Gastrocnemius medialis (tissue), 4 donors: ENCODE measurements at places on chromosomes 6 and 20. TPM values are rescaled to one million over a fixed set of nuclear protein-coding genes. Genes with fewer than 3 reads are reported as not detected.

GRCh38 chr20:47886454-47887041, 101.3 kb upstream of the SULF2 start:
- DNase-seq = no peak

DNA sequence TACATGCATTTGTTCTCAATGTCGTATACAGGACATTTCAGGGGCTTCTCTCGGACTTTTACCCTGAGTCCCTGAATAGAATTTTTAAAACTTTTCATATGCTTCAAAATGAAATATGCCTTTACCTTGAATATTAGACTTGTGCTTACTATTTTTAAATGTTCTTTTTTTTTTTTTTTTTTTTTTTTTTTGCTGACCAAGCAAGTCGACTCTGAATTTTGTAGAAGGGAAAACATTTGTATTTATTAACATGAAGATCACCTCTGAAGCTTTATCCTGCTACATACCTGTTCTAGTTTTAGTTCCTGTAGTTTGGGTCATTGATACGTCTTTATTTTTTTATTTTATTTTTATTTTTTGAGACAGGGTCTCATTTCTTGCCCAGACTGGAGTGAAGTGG, 39.7 kb upstream of the SAYSD1 start:
- no peak for DNase-seq

GRCh38 chr6:33571637-33572316, 8.3 kb downstream of the BAK1 start:
- no peak for DNase-seq

DNA sequence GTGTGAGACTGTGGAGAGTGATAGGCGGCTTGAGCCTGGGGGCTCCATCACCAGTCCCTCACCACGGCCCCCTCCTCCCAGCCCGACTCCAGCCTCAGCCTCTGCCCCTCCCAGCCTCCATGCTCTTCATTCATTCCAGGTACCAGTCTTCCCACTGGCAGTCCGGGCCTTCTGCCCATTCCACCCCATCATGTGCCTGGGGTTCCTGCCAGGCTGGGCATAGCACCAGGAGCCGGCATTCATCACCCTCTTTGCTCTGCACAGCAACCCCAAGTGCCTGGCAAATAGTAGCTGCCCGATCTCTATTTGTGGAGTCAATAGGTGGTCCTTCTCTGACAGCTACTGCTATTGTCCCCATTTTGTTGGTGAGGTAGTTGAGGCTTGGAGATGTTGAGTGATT, 39.6 kb upstream of the GTSF1L start:
- no peak for DNase-seq

- no peak for DNase-seq
These were observed 1.3 kb downstream of the PCNA start for GRCh38 chr20:5118220-5119142.

DNA sequence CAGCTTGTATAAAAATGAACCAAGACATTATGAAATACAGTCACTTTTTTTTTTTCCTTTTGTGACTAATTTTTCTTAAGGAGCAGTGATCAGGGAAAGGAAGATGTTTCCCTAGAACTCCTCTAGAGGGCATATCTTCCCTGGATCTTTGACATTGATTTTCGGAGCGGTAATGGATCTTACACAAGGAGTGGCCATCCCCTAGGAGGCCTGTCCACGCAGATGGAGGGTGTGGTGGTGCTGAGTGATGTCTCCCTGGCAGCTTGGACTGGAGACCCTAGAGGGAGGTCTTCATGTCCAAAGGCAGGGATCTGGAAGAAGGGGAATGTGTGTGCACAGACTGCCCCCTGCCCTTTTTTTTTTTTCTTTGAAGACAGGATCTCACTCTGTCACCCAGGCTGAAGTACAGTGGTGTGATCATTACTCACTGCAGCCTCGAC, 7.0 kb upstream of the KIFC1 start:
- DNase-seq = no peak

- no peak for DNase-seq
These were observed 22.3 kb upstream of the KCNK16 start for GRCh38 chr6:39344821-39345280.

DNA sequence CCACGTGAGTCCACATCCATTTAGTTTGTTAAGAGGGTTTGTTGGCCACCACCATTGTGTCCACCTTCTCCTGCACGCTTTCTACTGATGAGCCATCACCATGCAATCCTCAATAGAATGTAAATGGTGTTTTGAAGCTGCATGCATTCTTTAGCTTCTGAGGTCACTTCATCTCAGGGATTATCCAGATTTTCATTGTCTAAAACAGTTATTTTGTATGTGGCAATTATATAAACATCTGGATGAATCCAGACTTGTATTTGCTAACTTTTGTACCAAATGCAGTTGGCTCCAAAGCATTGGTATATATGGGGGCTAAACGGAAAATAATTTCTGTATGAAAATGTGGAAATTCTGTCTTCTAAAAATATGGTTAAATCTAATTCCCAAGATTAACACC, 231.2 kb upstream of the ARID1B start:
- DNase-seq = no peak

DNA sequence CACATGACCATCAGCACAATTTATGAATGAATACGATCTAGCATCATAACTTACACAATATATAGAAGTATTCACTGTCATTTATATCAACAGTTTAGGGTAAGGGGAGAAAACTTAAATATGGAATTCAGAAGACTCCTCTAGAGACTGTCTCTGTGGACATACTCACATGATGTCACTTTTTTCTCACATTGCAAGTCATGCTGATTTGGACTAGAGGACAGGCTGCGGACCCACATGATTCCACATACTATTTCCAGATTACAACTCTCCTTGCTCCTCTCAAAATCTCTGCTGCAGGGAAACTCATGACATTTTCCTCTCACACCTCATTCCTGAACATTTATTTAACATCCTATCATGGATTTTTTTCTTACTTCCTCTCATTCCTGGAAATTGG, 13.4 kb downstream of the CRISP1 start:
- DNase-seq = no peak

GRCh38 chr6:87115402-87116135, 20.7 kb upstream of the CGA start:
- no peak for DNase-seq

DNA sequence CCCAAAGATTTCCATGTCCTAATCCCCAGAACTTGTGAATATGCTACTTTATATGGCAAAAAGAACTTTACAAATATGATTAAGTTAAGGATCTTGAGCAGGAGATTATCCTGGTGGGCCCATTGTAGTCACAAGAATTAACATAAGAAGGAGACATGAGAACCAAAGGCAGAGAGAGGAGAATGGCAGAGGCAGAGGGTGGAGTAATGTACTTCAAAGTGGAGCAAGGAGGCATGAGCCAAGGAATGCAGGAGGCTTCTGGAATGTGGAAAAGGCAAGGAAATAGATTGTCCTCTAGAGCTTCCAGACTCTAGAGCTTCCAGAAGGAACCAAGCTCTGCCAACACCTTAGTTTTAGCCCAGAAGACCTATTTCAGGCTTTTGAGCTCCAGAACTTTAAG, 147.4 kb downstream of the MOXD1 start:
- DNase-seq = no peak

The DNPH1 gene
- 65.6 TPM for total RNA-seq

The GATA5 gene
- total RNA-seq = not detected

The GPLD1 gene
- 1.2 TPM for total RNA-seq

The TREM2 gene
- total RNA-seq = not detected

The CFAP206 gene
- 0.20 TPM for total RNA-seq

The KCNQ2 gene
- total RNA-seq = not detected
